ENCODE measurements at places on chromosomes 3 and 15.

- no peak for DNase-seq
Observed at GRCh38 chr3:141797819-141798447, 34.7 kb downstream of the GRK7 start.

DNA sequence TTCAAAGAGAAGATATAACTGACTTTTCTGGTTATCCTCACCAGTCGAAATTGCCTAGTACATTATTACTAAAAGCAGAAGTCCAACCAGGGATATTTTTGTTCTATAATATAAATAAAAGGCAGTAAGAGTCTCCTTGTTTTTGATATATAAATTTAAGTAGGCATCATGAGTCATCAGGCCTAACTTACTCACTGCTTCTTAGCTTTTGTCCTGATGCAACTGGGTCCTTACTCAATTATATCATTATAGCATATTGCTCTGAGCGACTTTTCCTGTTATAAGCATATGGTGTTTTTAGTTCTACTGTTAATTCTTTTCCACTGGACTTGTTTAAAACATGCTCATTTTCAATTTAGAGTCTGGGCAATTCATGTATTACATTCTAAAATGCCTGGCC, 910.1 kb downstream of the MCTP2 start:
- DNase-seq = no peak

GRCh38 chr3:29693863-29694262, 413.0 kb downstream of the RBMS3 start:
- DNase-seq = no peak

DNA sequence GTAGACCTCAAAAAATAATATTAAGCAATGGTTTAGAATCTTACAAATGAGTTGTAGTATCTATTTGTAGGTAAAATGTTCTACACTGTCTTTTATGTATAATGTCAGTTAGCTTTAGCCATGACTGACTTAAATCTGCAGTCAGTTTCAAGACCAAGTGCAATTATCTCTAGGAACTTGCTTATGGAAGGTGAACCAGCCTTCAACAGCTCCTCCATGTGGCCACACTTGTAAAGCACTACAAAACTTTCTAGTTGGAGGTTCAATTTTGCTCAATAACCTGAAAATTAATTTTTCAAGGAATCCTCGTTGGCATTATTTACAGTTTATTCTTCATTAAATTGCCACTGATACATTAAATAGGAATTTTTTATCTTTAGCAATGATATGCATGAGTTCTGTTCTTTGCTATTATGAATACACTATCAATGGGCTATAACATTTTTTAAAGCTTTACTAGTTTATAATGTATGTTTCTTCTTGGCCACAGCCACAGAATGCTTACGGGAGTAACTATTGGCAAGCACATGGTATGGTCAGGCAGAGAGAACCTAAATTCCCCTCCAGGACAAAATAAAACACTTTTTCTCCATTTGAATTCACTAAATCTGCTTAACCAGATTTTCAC, 315.3 kb upstream of the UBE2E2 start:
- DNase-seq = no peak

DNA sequence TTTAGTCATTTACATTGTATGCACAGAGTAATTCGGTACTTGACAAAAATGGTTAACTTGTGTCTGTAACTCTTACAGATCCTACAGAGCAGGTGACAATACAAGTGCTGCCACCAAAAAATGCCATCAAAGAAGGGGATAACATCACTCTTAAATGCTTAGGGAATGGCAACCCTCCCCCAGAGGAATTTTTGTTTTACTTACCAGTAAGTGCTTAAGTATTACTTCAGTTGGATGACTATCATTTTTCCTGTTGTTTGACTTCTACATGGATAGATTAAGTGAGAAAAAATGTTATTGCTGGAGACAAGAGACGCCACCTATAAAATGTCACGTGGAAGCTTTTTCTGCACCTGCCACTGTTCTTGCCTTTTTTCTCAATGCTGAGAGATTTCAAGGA, 173.2 kb downstream of the ALCAM start:
- DNase-seq = no peak

GRCh38 chr15:39556461-39556860, 24.4 kb upstream of the THBS1 start:
- no peak for DNase-seq

DNA sequence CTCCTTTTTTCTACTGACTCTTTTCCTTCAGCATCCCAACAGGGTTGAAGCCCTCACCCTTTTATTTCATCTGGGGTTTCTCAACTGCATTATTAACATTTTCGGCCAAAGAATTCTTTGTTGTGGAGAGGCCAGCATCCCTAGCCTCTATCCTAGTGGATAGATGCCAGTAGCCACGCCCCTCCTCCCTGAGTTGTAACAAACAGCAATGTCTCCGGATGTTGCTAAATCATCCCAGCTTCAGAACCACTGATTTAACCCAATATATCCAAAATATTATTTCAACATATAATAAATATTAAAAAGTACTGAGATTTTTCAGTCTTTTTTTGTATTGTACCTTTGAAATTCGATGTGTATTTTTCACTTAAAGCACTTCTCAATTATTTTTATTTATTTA, 2.0 kb upstream of the RNF111 start:
- DNase-seq = no peak

Measured in activated CD4-positive, CD25-positive, alpha-beta regulatory T cell treated with anti-CD3 and anti-CD28 coated beads, Interleukin-2, amount 50 U/mL, for 72 hours (primary cell).